ENCODE measurements at places on chromosomes 6 and 20. TPM values are rescaled to one million over a fixed set of nuclear protein-coding genes. Genes with fewer than 3 reads are reported as not detected.

Gene KIAA0408
- not detected for polyA plus RNA-seq

GRCh38 chr6:162644153-162644552 is 83.4 kb downstream of the PRKN start:
- DNase-seq = no peak

DNA sequence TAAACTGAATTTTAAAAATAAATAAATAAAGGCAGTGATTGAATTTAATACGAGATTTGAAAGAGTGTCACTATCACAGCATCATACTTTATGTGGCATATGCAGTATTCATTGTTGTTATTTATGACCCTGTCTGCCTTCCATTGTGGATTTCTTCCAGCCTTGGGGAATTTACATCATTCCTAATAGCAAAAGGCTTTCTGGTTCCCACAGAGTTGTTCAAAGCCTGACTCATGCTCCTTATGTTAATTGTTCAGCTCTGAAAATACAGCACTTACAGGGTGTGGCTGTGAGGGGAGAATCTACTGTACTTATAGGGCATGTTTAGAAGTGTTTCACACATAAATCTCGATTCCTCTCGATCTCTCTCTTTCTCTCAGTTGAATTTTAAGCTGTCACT is 54.4 kb downstream of the JAG1 start:
- DNase-seq = no peak

DNA sequence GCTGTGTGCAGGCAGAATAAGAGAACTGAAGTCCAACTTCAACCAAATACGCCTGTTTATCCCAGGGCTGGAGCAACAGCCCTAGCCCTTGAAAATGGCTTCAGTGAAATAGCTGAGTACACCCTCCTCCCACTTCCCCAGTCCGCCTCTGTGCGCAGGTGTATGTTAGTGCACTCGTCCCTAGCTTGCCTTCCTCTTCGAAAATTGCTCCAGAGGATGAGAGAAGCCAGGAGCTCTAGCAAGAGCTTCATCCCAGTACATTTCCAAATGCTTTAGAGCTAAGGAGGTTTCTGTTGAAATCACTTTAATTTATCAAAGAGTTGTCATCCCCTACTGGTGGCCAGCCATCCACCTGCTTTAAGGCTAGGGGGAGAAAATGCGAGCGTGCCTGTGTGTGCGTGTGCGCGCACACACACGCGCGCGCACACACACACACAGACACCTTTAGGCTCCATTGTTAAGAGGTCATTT is 5.4 kb upstream of the POU3F2 start:
- no peak for DNase-seq

DNA sequence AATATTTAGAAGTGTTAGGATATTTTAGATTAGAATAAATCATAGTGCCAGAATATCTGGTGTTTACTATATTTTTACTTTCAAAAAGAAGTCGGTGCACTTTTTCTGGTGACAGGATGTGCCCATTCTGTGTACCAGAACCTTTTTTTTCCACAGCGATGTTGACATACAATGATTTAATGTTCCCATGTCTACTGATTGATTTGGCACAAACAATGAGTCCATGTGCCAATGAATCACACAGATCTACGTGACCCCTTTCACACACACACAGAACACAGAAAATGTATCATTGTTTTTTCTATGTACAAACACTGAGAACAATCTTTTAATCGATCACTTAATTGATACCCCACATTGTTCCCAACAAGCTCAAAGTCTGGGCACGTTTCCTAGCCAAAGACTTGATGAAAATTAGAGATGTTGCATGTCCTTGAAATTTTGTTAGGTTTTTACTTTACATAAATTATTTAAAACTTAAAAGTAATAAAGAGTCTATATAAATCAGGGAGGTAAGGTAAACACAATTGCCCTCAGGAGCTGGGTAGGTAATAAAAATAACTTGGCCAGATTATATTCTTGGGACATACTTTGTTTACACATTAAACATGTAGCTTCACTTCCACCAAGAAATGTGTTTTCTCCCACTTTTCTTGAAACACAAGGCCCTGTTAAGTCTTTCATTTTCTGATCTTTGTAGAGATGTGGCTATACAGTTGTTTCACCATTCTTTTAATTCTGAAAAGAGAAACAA is 36.4 kb upstream of the SOX4 start:
- DNase-seq = no peak

- DNase-seq = no peak
These were observed 12.9 kb downstream of the PPP1R16B start for GRCh38 chr20:38818113-38819065.
